ENCODE measurements at places on chromosomes 7 and 10. TPM values are rescaled to one million over a fixed set of nuclear protein-coding genes. Genes with fewer than 3 reads are reported as not detected.

- peak overlapping the region; percentile 10 for H3K4me3 ChIP-seq
- peaks cover 5% of the 10 kb centered on the region for H3K36me3 ChIP-seq
- peak overlapping the region; percentile 3 for H3K27ac ChIP-seq
- H3K27me3 ChIP-seq, result peaks cover 9% of the 10 kb centered on the region
These were observed 9.9 kb downstream of the ARHGAP22 start for GRCh38 chr10:48594803-48595538.

GRCh38 chr10:5492929-5493576 is 6.3 kb downstream of the CALML5 start:
- no peak overlapping the region for H3K27ac ChIP-seq
- H3K4me3 ChIP-seq, result no peak overlapping the region
- H3K4me1 ChIP-seq, result no peaks in the 10 kb centered on the region
- DNase-seq, result no peak

DNA sequence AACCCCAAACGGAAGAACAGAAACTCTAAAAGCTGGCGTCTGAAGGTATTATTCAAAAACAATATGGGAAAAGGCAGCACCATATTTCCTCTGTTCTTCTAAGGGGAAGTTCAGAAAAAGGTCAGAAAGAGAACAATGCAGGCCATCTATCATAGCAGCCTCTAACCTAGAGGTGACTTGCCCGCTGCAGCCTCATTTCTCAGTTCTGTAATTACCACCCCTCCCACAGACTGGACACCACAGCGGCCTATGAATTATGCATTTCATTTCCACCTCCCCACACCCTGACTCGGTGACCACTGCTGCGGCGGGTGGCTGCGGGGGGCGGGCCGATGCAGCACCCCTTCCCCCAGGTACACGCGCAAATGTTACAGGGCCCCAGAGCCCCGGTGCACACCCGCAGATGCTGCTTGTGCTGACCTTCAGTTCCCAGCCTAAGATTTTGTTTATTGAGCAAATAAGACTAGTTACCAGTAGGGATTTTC is 125.5 kb downstream of the CLEC2L start:
- H3K4me3 ChIP-seq, result no peak overlapping the region
- no peaks in the 10 kb centered on the region for H3K36me3 ChIP-seq
- H3K27me3 ChIP-seq, result peaks cover 1% of the 10 kb centered on the region
- H3K27ac ChIP-seq, result no peak overlapping the region
- peaks cover 36% of the 10 kb centered on the region for H3K4me1 ChIP-seq

CRYGN gene
- total RNA-seq, result not detected

NAPEPLD gene
- total RNA-seq, result 6.5 TPM

- DNase-seq, result no peak
- H3K27me3 ChIP-seq, result no peaks in the 10 kb centered on the region
- H3K27ac ChIP-seq, result no peak overlapping the region
- peaks cover 4% of the 10 kb centered on the region for H3K36me3 ChIP-seq
These were observed 168.0 kb upstream of the PRKCQ start for GRCh38 chr10:6748029-6748428.

DNA sequence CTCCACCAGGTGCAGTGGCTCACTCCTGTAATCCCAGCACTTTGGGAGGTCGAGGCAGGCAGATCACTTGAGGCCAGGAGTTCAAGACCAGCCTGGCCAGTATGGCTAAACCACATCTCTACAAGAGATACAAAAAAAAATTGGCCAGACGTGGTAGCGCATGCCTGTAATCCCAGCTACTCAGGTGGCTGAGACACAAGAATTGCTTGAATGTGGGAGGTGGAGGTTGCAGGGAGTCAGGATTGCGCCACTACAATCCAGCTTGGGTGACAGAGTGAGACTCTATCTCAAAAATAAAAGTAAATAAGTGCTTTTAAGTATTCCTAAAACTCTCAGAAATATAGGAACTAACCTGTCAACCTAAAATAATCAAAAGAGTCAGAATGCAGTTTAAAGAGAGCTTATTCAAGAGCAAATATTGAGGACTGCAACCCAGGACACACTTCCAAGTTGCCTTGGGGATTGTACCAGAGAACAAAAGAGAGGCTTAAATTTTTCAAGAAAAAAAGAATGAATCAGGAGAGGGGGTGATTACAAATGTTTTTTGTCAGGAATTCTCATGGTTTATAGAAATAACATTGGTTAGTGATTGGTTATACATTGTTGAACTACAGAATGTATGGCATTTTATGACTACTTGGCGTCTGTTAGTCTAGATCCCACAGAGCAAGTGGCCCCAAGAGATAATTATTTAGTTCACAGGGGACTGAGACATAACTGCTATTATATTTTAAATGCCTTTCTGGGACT is 33.2 kb upstream of the PPP1R9A start:
- H3K4me3 ChIP-seq, result no peak overlapping the region
- no peak for DNase-seq
- peaks cover 4% of the 10 kb centered on the region for H3K27me3 ChIP-seq
- H3K4me1 ChIP-seq, result no peaks in the 10 kb centered on the region

- peaks cover 9% of the 10 kb centered on the region for H3K4me1 ChIP-seq
- H3K4me3 ChIP-seq, result peak overlapping the region; percentile 28
- peak overlapping the region; percentile 12 for H3K27ac ChIP-seq
- no peak for DNase-seq
These were observed 579.1 kb downstream of the CCSER2 start for GRCh38 chr10:84907461-84908009.

LGI1 gene
- total RNA-seq, result 174 TPM

GRCh38 chr10:96764425-96765060 is 44.2 kb upstream of the PIK3AP1 start:
- DNase-seq, result no peak
- no peaks in the 10 kb centered on the region for H3K36me3 ChIP-seq
- no peak overlapping the region for H3K27ac ChIP-seq
- no peaks in the 10 kb centered on the region for H3K4me1 ChIP-seq

GRCh38 chr10:14416308-14416700 is 85.6 kb upstream of the FRMD4A start:
- H3K4me3 ChIP-seq, result no peak overlapping the region
- no peak for DNase-seq
- no peaks in the 10 kb centered on the region for H3K4me1 ChIP-seq
- H3K27me3 ChIP-seq, result no peaks in the 10 kb centered on the region

- no peak for DNase-seq
- no peak overlapping the region for H3K4me3 ChIP-seq
- no peaks in the 10 kb centered on the region for H3K36me3 ChIP-seq
- peaks cover 2% of the 10 kb centered on the region for H3K27me3 ChIP-seq
- peaks cover 30% of the 10 kb centered on the region for H3K4me1 ChIP-seq
- H3K27ac ChIP-seq, result no peak overlapping the region
These were observed 630.1 kb downstream of the PARD3 start for GRCh38 chr10:34184939-34185386.

DNA sequence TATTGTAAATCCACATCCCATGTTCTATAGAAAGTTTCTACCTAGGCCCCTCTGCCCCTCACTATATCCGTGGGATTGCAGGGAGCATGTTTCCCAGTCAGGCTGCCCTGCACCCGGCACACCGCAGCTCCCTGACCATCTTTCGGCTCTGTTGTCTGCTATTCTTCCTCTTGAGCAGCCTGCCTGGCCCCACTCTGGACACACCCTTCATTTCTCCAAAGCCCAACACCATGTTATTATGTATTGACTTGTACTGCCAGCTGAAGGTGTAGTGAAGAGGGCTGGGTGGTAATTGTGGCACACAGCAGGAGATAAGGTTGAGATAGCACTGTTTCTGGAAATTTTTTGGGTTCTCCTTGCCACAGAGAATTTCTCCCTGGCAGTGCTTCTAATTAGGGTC is 9.8 kb downstream of the LRMDA start:
- H3K27me3 ChIP-seq, result peaks cover 2% of the 10 kb centered on the region
- no peak for DNase-seq
- H3K27ac ChIP-seq, result no peak overlapping the region
- no peaks in the 10 kb centered on the region for H3K4me1 ChIP-seq

GRCh38 chr7:28316489-28316888 is 95.8 kb upstream of the CREB5 start:
- H3K4me3 ChIP-seq, result no peak overlapping the region

Data from glutamatergic neuron (in vitro differentiated cells).